Stimulated activated memory B cell treated with anti-CD40 and anti-IgM and Interleukin-4, amounts not matched to agents 10 μg/mL and 1 μg/mL and 100 μg/mL, for 72 hours (primary cell): ENCODE measurements at places on chromosomes 3 and 15.

- ATAC-seq: no peak
These were observed 422.5 kb upstream of the SEMA6D start for GRCh38 chr15:47294765-47295259.

- no peak for ATAC-seq
These were observed 4.6 kb upstream of the ABCC5 start for GRCh38 chr3:184022323-184022722.

GRCh38 chr3:27345959-27346865, 23.0 kb downstream of the NEK10 start:
- ATAC-seq: no peak

- no peak for ATAC-seq
These were observed 327.1 kb downstream of the ZIC1 start for GRCh38 chr3:147736226-147736625.

GRCh38 chr3:13300546-13301285, 119.4 kb downstream of the NUP210 start:
- no peak for ATAC-seq

DNA sequence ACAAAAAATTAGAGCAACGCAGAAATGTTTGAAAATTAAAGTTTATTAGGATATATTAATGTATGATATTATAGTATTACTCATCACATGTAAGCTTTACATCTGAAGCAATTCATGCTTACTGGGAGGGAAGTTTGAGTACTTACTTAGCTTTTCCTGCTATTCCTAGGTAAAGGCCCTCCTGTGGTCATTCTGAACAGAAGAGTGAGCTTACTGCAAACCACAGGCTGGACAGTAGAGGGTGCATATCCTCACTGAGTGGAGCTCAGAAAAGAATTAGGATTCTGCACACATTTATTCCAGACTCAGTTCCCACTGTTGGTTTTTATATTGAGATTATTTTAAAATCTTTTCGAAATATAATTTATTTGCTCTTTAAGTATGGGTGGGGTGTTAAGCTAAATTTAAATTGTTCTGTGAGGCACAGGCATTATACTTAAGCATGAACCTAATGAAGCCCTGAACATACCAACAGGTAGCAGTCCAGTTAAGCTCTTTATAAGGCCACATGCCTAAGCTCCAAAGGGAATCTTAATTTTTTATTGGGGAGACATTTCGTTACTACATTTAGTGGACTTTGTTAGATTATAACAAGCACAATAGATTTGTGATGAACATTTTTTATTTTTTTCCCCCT, 10.2 kb downstream of the MRPS22 start:
- no peak for ATAC-seq
